ENCODE measurements at places on chromosomes 16 and 17.

- DNase-seq: no peak
Observed at GRCh38 chr16:59826767-59827166, 1092.7 kb upstream of the GOT2 start.

GRCh38 chr17:75032720-75033280 is 14.0 kb downstream of the ATP5PD start:
- DNase-seq: no peak

- DNase-seq: no peak
Observed at GRCh38 chr17:29833801-29834200, 96.2 kb downstream of the SSH2 start.

- DNase-seq: no peak
Observed at GRCh38 chr17:41018541-41018940, 8.5 kb downstream of the KRTAP1-5 start.

DNA sequence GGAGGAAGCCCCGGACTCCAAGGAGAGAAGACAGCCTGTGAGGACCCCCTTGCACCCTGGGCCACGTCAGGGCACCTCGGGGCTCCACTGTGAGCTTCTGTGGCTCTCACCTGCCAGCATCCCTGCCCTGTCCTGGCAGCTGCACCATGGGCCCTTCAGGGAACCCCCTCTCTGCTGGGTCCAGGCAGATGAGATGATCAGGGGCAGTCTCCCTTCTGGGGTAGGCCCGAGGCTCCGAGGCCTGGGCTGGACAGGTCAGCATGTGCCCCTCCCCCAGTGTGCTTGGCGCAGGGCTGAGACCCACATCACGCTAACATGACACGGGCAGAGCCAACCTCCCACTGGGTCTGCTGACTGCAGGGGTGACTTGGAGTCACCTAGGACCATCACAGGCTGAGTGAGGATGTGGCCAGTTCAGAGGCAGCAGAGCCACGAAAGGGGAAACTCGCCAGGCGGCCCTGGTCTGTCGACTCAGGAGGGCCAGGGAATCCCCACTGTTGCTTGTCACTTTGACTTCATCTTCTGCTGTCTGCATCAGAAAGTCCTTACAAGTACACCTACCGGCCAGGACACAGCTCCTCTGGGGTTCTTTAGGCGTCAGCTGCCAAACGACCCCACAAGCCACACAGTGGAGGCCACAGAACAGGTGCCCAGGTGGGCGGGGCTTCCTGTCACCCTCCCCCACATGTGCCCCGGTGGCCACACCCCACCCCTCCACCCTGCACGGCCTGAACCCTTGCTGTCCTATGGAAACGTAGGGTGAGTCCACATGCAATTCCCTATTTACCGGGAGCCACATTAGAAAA is 2.2 kb downstream of the GALNS start:
- DNase-seq: no peak

GRCh38 chr16:57146040-57146647 is 39.7 kb downstream of the PSME3IP1 start:
- DNase-seq: no peak

DNA sequence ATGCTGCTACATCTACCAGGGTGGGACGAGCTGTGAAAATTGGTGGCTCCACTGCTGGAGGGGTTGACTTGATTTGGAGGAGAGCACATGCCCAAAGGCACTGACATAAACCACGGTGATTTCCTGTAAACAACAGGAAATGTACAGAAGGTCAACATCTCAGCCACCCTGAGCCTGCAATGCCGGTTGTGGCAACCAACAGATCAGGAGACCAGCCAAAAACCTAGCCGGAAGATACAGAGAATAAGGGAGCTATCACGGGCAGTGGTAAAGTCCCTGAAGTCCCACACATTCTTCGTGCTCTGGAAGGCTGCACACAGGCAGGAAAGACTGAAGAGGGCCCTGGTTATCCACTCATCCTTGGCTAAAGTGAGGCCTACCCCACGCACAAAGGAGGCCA is 56.2 kb downstream of the ADCY9 start:
- DNase-seq: no peak

- DNase-seq: no peak
Observed at GRCh38 chr16:87554754-87555427, 47.4 kb upstream of the JPH3 start.

GRCh38 chr16:1181404-1182315 is 28.8 kb downstream of the CACNA1H start:
- DNase-seq: no peak

Data from NCI-H1092 (cell line).